ENCODE measurements at places on chromosomes 1 and 21.

- no peak for DNase-seq
Observed at GRCh38 chr1:151989211-151989862, 4.3 kb downstream of the S100A10 start.

GRCh38 chr1:81832573-81832972 lies 31.8 kb downstream of the ADGRL2 start:
- no peak for DNase-seq

- no peak for DNase-seq
Observed at GRCh38 chr21:45836268-45836655, 145.3 kb upstream of the COL6A1 start.

- DNase-seq: no peak
Observed at GRCh38 chr1:50822035-50822776, 137.9 kb downstream of the FAF1 start.

- DNase-seq: no peak
Observed at GRCh38 chr1:208542309-208542708, 298.1 kb upstream of the PLXNA2 start.

DNA sequence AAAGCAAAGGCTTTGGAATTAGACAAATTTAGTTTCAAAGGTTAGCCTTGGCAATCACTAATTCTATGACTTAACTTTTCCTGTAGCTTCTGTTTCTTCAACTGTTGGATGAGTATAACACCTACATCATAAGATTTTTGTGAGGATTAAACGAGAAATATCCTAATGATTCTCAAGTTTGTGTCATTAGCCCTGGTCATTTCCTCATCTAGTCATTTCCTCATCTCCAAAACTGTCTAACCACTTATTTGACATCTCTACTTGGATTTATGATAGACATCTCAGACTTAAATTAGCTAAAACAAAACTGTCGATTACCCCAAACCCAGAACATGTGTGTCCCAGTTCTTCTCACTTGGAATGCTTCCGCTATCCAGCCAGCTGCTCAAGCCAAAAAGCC lies 80.2 kb upstream of the CHODL start:
- DNase-seq: no peak

All from substantia nigra (tissue), 51 donors.